ENCODE measurements at places on chromosomes 3 and 15. TPM values are rescaled to one million over a fixed set of nuclear protein-coding genes. Genes with fewer than 3 reads are reported as not detected.

GRCh38 chr3:124636101-124636862, 94.0 kb upstream of the UMPS start:
- DNase-seq: no peak

GRCh38 chr3:128870347-128870746, 9.1 kb upstream of the ACAD9 start:
- DNase-seq: no peak

DNA sequence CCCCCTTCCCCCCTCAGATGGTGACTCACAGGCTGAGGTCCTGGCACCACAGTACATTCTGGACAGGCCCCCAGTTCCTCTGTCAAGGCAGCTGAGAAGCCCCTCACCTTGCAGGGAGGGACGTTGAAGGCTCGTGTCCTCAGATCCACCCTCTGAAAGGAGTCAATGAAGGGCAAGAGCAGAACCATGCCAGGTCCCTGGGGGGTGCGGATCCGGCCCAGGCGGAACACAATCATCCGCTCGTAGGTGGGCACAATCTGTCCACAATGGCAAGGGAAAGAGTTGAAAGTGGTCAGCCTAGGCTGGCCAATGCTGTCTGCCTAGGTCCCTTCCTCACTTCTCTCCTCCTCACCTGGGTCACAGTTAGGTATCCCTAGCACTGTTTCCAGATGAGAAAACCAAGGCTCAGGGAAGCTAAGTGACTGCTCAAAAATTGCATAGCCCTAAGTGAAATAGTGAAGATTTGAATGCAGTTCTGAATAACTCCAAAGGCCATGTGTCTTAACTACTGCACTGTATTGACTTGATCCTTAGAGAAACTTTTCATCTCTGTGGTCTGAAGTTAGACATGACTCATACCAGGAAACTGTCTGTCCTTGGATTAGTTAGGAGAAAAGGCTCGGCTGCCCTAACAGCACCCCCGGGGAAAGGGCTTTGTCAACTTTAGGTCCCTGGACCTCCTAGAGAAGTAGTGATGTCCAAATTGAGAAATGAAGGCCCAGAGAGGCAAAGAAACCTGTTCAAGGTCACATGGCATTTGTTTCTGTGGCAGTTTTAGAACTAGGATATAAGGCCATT, 2.9 kb downstream of the STOML1 start:
- DNase-seq: no peak

DNA sequence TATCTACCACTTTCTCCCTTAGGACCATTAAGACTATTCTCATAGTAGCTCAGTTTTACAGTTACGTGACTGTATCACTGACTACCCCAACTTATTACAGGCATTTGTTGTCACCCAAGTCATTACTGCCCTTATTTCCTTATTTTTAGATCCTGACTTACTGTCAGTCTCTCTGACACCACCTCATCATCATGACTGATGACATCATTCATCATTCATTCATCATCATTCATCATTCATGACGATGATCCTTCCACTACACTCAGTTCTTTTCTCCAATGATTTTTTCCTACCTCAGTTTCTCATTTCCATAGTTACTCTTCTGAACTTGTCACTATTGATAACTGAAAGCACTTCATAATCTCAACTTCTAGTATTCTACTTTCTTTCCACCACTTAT, 83.8 kb downstream of the ADAM10 start:
- no peak for DNase-seq

DNA sequence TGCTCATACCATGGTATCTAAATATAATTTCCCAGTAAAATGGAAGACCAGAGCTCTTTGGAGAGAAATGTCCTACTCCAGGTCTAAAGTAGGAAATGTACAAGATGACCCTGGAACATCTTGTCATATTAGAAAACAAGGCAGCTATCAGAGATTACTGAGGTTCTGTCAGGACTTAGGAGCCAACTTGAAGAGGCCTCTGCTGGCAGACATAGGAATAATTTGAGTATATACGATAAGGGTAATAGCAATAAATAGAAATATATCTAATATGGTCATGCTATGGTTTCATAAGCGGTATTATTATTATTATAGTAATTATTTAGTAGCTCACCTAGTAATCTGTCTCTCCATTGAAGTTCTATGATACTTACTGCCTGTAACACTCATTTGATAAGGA, 224.2 kb downstream of the SOX2 start:
- no peak for DNase-seq

DNA sequence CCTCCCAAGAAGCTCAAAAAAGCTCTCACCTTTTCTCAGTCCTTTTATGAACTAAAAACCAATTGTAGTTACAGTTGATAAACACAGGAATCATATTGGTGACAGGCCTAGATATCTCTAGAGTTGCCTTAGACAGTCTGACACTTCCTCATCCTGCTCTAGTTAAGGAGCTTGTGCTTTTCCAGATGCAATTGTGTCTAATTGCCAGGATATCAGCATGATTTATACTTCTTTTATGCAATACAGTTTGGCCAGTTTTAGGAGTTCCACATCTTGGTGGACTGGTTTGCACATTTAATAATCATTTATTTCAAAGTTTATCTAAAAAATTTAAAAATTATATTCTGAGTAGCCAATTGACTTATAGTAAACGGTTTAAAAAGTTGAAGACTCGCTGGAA, 95.7 kb downstream of the DUT start:
- DNase-seq: no peak

GRCh38 chr3:58026598-58026997, 18.4 kb downstream of the FLNB start:
- DNase-seq: no peak

DNA sequence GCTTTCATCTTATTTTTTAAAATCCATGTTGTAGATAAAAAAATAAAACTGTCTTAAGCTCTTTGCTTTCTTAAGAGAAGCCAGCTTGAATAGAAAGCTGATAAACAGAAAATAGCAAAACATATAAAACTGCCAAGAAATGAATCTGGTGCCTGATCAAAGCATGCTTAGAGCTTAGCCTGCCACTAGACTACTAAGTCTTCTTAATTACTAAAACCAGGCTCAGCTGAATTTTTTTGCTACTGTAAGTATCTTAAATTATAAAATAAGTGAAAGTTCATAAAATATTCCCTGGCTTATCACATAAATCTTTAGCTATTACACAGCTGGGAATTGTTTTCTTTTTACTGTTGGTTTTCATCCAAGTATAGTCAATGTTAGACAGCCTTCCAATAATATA, 803.9 kb downstream of the DIPK2A start:
- DNase-seq: no peak

DNA sequence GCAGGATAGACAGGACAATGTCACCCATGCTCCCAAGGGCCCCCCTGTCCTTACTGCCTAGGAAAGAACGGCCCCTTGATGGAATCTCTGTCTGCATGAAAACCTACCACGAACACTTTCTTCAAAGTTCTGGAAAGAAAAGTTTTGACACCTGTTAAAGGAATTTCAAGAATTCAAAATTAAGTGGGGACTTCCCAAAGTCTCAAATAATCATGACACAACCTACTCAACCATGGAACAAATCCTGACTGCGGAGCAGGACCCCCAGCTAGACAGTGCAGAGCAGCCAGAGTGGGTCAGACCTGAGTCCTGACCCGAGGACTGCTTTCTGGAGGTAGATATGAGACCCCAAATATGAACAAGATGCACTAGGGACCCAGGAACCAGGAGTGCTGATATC, 245.3 kb upstream of the NSMCE3 start:
- no peak for DNase-seq

DNA sequence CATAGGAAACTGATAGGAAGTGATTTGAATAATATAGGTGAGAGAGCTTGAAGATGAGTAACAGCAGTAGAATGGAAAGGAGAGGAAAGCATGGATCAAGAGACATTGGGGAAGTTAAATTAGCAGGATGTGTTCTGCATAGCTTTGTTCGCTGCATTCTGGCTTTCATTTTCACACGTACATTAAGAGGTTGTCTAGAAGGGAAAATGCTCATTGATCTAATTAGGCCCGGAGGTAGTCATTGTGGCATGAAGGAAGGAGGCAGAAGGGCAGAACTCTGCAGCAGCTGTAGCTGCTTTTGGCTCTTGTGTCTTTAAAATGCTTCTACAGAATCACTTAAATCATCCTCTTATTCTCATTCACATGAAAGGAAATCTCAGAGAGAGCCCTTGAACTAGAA, 40.3 kb downstream of the KCNAB1 start:
- DNase-seq: peak; percentile 4

DNA sequence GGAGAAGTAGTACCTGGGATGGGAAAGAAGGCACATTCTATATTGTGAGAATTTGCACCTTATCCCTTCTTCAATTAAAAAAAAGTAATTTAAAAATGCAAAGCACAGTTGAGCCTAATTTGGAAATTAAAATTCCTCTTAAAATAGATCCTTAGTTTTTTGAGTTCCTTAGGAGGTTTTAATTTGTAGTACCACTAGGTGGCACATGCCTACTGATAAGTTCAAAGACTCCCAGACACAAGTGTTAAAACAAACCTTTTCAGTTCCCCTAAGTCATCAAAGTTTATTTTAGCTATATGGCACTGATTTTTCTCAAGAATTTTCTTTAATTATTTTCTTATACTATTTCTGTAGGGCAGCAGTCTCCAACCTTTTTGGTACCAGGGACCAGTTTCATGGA, 127.6 kb upstream of the AZI2 start:
- no peak for DNase-seq

- no peak for DNase-seq
Observed at GRCh38 chr3:168453623-168454022, 357.9 kb upstream of the GOLIM4 start.

The ANKRD63 gene
- not detected for total RNA-seq

The IL17RE gene
- 1.7 TPM for total RNA-seq

The SLC12A1 gene
- total RNA-seq: not detected

The SATB1 gene
- 213 TPM for total RNA-seq

The BLOC1S6 gene
- total RNA-seq: 46.9 TPM

All from activated CD8-positive, alpha-beta T cell treated with anti-CD3 and anti-CD28 coated beads for 36 hours (primary cell).